Adipocyte (in vitro differentiated cells): ENCODE measurements at places on chromosomes 1 and 21.

GRCh38 chr21:43591571-43591970 is 67.7 kb downstream of the HSF2BP start:
- DNase-seq: no peak

GRCh38 chr1:182191381-182192115 is 130.0 kb upstream of the ZNF648 start:
- no peak for DNase-seq

GRCh38 chr1:203696673-203697072 is 68.3 kb upstream of the LAX1 start:
- DNase-seq: no peak

DNA sequence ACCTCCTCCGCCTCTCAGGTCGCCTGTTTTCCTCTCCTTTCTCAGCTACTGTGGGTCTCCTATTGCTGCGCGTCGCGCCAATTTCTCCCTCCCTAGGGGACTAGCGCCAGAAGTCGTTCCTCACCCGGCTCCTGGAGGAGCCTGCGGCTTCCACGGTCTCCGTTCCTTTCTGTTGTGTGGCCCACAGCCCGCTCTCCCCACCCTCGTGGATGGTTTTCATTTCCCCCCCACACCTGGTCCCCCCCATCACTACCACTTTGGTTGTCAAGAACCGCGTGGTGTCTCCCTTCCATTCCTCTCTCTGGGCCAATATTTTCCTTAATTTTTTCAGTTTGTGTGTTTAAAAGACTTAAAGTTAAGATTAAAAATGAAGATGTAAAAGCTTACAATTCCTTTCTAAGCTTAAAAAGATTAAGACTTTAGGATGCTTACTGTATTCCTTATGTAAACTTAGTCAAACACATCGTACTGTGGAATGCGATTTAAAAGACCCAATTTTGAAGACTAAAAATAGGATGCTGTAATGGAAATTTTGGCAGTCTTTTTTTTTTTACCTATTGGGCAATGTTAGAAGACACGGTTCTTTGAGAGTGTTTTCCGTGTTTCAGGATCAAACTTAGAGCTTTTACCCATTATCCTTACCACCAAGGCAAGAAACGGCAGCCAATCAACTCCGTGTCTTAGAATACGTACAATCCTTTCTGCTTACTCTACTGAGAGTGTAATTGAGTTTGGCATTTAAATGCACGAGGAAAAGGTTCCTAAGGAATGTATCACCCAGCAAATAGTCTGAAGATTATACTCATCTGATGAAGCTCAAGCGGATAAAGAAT is 773 bp downstream of the CNST start:
- peak; percentile 91 for DNase-seq

DNA sequence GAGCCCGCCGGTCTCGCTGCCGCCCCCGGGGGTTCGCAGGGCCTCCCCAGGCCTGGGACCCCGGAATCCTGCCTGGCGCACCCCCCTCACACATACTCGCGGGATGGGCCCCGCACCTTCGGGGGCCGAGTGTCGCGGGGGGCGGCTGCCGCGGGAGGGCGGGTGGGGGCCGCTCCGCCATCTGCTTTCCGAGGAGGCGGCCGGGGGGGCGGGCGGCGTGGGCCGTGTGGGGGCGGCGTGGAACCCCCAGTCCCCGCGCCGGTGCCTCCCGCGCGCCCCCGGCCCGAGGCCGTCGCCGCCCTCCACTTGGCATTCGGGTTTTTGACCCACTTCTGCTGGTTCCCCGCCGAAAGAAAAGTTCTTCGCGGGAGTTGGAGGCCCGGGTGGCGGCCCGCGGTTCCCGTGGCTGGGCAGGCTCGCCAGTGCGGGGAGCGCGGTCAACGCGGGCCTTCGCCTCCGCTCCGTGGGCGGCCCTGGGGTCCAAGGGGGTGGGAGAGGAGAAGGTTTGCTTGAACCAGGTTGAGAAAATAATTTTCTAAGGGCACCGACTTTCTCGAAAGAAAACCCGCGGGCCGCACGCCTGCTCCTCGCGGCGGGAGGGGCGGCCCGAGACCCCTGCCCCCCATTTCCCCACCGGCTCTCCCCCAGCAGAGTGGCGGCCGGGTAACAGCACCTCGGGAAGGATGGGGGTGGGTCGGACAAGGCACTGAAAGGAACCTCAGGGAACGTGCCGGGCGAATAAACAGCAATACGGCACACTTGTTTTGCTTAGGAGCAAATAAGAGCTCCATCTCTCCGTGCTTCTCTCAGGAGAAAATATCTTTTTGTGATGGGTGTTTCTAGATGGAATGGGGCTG is 1.6 kb downstream of the PHF13 start:
- DNase-seq: peak; percentile 60
